ENCODE measurements at places on chromosomes 5 and 9.

DNA sequence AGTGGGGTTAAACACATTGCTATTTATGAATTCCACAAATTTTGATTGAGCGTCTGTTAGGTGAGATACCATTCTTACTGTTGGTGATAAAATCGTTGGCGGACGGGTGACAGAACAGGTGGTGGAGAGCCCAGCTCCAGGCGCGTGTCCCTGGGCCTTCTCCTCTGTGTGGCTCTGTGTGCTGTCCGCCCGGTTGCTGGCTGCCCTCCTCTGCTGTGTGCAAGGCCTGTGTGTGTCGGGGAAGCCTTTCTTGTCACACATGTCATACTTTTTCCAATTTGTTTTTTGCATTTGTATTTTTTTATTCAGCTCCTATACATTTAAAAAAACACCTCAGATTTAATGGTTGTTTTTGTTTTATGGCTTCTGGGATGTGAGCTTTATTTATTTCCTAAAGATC lies 33.9 kb downstream of the TENT4A start:
- no peak for DNase-seq

DNA sequence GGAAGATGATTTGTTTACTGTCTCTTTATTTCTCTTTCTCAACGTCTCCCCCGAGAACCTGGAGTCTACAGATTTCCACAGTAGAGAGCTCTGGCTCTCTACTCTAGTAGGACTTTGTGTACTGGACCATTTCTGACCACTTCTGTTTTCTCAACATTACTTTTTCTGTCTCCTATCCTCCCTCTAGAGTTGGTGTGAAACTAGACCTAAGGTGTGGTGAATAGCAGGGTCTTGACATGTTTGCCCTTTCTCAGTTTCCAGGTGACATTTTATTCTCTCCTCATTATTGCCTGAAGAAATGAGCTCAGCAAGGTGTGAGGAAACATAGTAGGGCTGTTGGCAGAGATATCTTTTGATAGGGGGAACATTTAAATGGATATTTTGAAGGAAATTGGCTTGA lies 62.1 kb upstream of the IL6ST start:
- DNase-seq: no peak

GRCh38 chr5:14577971-14578370 lies 3.6 kb upstream of the OTULINL start:
- DNase-seq: no peak

GRCh38 chr9:135857371-135857786 lies 50.0 kb downstream of the CAMSAP1 start:
- no peak for DNase-seq

DNA sequence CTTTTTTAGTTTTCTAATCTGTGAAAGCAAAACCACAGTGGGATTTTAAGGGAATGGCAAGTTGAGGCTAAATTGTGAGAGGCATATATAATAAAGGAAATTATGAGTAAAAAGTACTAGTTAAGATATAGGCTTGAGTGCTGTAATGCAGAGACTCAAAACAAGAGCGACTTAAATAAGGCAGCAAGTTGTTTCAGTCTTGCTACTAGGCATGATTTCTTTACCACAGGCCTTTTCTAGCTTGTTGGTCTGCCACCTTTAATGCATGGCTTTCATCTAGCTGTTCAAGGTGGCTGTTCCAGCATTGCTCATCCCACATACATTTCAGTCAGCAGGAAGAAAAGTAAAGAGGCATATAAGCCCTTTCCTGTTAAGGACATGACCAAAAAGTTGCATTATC lies 427.9 kb upstream of the ADAMTSL1 start:
- no peak for DNase-seq

DNA sequence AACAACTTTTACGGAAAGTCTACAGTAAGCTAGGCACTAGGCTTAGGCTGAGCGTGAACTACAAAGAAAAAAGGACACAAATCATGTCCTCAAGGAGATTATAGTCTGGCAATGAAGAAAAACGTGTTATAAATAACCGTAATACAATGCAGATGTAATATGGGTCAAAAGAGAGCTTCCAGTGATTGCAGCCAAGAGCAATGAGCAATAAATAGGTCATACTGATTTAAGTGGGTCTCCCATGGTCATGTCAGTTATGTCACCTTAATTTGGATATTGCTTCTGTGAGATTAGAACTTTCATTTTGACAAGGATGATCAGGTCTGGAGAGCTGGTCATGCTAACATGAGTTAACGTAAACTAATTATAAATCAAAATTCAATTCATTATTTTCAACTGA lies 158.6 kb upstream of the GNA14 start:
- no peak for DNase-seq

- no peak for DNase-seq
Observed at GRCh38 chr5:96763026-96763425, 44.7 kb downstream of the ERAP1 start.

GRCh38 chr9:36543916-36544315 lies 28.8 kb upstream of the MELK start:
- no peak for DNase-seq

- DNase-seq: no peak
Observed at GRCh38 chr9:135706288-135706687, 4.3 kb downstream of the KCNT1 start.

GRCh38 chr5:872301-872700 lies 20.3 kb downstream of the BRD9 start:
- no peak for DNase-seq

- no peak for DNase-seq
Observed at GRCh38 chr9:37034938-37035647, 1.0 kb upstream of the PAX5 start.

- peak; percentile 33 for DNase-seq
Observed at GRCh38 chr9:124800306-124801259, 23.6 kb downstream of the OLFML2A start.

DNA sequence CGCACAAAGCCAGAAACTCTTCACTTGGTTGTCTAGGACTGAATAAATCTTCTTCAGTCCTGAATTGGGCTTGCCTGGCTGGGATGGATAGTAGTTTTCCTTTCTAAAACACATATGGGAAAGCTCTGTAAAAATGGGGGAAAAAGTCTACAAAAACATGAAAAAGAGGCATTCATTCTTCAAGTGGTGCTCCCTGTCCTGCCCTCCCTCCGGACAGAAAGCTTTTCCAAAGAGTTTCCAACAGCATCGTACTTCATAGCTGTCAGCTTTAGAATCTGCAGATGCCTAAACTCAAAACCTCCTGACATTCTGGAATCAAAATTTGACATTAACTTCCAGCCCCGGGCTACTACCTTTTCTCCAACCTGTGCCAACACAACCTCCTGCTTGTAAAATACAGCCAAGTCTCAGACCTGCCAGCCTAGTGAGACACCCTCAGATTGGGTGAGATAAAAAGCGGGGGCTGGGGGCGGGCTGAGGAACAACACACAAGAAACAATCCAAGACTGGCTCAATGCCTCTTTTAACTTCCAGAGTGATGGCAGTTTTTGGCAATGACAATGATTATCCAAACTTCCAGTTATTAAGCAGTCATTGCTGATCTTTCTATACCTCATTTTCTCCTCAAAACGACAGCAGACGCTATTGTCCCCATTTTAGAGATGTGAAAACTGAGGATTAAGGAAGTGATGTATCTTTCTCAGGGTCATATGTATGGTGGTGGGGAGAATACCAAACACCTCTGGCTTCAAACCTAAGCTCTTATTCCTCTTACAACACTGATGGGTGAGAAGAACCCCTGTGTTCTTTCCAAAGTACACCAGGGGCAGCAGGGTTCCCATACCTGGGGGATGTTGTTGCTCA lies 1.3 kb downstream of the TNC start:
- no peak for DNase-seq

Measured in A673 (cell line).